ENCODE measurements at places on chromosomes 7 and 10.

GRCh38 chr7:152574892-152575548 lies 100.9 kb downstream of the XRCC2 start:
- DNase-seq, result peak; percentile 40

DNA sequence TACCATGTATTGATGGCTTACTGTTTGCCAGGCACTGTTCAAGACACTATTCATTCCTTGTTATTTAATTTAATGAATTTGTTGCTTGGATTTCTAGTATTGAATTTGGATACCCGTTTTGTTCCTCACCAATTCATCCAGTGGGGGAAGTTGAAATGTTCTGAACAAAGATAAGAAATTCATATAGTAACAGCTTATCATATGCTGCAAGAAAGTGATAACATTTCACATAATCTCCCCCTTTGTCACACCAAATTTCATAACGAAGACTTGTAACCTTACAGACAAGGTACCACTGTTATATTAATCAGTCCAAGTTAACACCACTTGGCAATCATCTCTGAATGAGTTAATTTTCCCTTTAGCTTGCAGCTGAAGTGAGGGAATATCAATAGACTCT lies 42.1 kb downstream of the SCIN start:
- DNase-seq, result no peak

- DNase-seq, result no peak
These were observed 1079.9 kb downstream of the CNTNAP2 start for GRCh38 chr7:147196481-147196880.

GRCh38 chr7:33137103-33137502 lies 7.7 kb downstream of the BBS9 start:
- no peak for DNase-seq

DNA sequence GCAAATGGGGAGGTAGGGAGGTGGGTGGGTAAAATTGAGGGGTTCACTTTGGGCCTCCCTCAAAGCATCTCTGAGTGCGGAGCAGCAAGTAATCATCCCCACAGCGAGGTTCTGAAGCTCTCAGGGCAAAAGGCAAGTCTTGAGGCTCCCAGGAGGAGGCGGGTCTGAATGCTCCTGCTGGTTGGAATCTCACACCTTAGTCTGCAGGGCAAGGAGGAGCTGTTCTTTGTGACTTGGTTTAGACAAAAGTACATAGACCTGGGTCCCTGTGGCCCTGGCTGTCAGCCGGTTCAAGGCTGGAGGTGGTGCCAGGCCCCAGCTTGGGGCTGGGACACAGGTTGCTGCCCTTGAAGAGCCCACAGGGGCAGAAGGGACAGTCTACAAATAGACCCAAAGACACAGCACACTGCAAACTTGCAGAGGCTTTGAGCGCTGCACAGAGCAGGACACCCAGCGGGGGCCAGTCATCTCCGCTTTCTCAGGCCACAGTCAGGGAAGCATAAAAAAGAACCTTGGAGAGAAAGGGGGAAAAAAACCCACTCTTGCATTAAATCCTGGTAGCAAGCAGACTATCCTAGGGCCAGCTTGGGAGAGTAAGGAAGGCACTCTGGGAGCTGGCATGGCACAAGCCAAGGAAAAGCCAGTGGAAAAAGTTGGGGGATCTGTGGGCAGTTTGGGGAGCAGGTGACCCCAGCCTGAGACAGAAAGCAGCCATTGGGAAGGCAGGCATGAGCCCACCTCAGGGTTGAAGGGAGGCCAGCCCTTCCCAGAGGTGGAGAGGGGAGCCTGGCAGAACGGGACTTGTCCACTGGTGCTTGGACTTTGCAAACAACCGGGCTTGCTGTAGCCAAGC lies 926 bp upstream of the C10orf71 start:
- no peak for DNase-seq

GRCh38 chr7:49174396-49174795 lies 250.0 kb downstream of the CDC14C start:
- DNase-seq, result peak; percentile 50

DNA sequence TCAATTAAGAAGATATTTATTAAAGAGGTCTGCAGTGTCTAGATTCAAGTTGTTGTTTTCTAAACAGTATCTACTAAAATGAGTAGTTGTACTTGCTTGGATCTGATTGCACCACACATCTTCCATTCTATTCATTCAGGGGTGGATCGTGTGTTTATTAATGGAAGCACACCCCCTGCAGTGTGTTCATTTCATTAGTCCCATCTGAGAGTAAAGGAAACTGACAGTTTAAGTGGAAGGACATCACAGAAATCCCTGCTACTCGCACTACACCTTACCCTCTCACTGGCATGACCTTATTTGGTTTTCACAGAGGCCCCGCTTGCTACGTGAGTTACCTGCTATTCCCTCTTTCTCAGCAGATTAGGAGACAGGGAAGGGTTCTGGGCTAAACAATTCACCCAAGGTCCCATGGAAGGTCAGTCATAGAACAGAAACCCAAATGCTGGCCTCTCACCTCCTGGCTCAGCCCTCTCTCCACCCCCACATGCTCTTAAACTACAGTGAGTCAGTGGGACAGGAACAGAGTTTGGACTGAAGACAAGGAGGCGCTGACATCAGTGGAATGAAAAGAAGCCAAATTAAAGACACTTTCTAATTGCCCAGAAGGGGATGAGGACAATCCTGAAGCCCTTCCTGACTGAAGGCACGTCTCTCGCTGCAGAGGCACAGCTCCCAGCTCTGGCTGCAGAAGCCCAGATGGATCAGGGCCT lies 369.2 kb upstream of the NRP1 start:
- DNase-seq, result peak; percentile 69

DNA sequence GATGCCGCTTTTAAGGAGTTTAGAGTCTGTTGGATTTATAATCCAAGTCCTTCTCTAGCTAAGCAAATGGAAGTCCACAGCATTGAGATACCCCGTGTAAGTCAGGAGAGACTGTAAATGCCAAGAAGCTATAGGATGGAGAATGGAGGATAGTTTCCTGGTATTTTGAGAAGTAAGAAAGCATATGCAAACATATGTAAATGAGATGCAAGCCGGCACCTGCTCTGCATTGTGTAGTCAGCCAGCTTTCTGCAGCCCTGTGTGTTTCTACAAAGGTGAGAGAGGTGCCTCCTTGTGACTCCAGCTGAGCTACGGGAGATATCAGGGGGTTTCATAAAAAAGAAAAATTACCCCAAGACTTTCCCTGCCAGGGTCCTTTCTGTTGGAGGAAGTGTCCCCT lies 176.3 kb downstream of the RPS24 start:
- no peak for DNase-seq

DNA sequence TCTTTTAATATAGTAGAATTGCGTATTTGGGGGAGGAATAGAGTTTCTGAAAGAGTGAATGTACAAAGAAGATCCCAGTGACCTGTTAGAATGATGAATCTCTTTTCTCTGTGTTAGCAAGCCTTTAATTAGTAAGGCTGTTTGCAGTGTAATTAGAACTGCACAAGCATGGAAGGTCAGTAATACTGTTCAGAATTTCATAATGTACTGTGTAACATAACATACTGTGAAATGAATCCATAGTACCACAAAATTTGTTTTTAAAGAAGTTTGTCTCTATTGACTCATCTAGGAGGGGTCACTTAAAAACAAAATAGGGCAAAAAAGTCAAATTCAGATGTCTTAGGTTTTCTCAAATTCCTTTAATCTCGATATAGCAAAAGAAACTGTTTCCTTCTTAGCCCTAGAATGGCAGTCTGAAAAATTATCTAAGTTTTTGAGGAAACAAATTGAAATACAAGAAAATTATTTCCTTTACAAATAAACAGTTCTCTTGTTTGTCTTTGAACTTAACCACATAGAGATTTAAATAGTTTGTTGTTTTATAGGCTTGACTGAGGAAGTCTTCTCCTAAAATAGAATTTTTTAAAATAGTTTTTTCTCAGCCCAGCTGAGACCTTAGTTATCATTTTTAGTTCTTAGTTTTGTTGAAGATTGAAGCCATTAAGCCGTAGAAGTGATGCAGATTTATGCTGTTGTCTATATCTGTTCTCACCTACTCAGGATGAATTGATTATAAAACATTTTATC lies 12.5 kb downstream of the ADK start:
- DNase-seq, result no peak

GRCh38 chr7:97871659-97872024 lies 566 bp downstream of the ASNS start:
- DNase-seq, result no peak

GRCh38 chr7:111083413-111083812 lies 7.5 kb upstream of the LRRN3 start:
- no peak for DNase-seq

- no peak for DNase-seq
These were observed 59.1 kb downstream of the AUTS2 start for GRCh38 chr7:69657331-69657730.

GRCh38 chr7:143171697-143172096 lies 11.5 kb upstream of the TAS2R39 start:
- DNase-seq, result no peak

- no peak for DNase-seq
These were observed 261.6 kb downstream of the TNS3 start for GRCh38 chr7:47320296-47320695.

- DNase-seq, result peak; percentile 27
These were observed 71.5 kb downstream of the GPR85 start for GRCh38 chr7:113015034-113015645.

- no peak for DNase-seq
These were observed 3.2 kb upstream of the JCAD start for GRCh38 chr10:30062582-30062981.

DNA sequence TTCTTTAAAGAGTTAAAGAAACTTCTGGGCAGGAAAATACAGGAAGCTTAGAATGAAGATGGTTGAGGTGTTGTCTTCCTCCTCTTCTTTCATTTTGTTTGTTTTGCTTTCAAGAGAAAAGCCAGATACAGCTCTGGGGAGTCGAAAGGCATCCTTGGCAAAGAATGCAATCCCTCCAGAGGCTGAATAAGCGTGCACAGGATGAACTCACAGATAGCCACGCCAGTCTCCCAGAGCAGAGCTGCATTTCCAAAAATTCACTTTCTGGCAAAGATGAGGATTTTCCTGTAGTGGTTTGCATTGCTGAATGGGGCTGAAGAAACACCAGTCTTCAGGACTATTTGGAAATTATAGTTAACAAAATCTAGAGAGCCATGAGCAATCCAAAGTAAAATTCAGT lies 336.4 kb downstream of the NRG3 start:
- no peak for DNase-seq

GRCh38 chr10:17062955-17063484 lies 66.6 kb downstream of the CUBN start:
- DNase-seq, result peak; percentile 94

DNA sequence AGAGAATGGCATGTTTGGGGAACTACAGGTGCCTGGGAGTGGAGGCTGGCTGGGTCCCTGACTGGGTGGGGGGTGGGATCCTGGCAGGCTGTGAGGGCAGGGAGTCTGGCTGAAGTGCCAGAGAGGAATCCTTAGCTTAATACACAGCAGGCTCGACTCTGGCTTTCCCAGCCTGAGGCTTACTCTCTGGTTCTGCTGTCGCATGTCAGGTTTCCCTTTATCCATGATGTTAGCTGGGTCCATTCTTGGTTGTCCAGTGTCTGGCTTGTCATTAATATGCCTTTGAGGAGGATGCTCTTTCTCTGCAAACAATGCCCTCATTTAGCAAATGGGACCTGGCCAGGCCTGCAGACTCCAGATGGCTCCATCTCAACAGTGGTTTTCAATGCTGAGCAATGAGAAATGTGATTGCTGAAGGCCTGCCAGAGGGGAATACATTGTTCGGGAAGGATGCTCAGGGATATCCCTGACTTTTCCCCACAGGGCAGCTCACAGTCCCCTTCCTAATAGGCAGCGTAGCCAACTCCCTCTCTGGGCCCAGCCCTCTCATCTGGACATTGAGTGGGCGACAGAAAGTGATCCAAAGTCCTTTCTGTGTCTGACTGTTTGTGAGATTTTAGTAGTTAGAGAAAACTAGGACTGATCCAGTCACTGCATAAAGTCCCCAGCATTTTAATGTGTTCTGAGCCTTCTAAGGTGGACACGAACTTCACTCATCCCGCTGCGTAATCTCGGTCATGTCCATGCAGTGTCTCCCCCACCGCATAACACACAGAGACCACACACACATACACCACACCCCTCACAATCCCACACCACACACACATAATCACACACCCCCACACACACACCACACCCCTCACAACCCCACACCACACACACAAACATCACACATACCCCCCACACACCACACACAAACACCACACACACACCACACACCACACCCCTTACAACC lies 124.9 kb downstream of the ANLN start:
- no peak for DNase-seq

- peak; percentile 12 for DNase-seq
These were observed 457.6 kb downstream of the LRMDA start for GRCh38 chr10:75889051-75889450.

DNA sequence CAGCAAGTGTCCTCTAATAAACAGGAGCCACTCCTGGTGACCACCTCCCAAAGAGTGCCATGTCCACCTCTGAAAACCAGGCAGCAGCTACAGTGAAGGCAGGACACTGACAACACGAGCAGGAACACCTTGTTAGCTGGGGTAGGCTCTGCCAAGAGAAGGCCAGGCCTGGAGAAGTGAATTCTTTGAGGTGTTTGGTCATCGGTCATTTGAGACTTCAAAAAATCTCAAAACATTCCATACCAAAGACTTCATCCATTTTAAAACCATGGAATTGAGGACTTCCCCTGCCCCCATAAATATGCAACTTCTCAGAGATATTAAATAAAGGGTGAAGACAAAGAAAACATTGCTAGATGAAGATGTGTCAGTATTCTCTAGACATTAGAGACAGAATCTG lies 28.4 kb upstream of the OPALIN start:
- DNase-seq, result no peak

DNA sequence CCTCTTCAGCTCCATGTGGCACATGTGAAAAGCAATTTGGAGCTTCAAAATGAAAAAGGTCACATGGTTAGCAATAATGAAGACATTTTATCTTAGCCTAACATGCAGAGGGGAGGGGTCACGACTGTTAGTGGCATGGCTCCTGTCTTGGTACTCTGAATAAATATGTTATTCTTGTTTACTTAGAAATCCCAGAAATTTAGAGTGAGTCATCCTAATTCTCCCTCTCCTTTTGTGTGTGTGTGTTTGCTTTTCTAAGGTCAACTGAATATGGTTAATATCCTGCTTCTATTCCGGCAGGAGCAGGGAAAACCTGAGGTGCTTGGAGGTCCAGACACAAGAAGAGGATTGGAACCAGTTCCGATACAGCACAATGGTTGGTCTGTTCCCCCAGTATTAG lies 17.6 kb downstream of the BCCIP start:
- no peak for DNase-seq

GRCh38 chr7:129227646-129228578 lies 3.1 kb downstream of the AHCYL2 start:
- peak; percentile 16 for DNase-seq

- DNase-seq, result no peak
These were observed 585.1 kb downstream of the GATA3 start for GRCh38 chr10:8639486-8640185.

- DNase-seq, result no peak
These were observed 77.5 kb upstream of the CTTNBP2 start for GRCh38 chr7:117950601-117951260.

GRCh38 chr7:83456413-83456812 lies 192.5 kb downstream of the SEMA3E start:
- DNase-seq, result no peak

Measured in mammary epithelial cell (primary cell).